ENCODE measurements at places on chromosomes 3 and 15. TPM values are rescaled to one million over a fixed set of nuclear protein-coding genes. Genes with fewer than 3 reads are reported as not detected.

OR5H2 gene
- total RNA-seq, result not detected

ERC2 gene
- 24.2 TPM for total RNA-seq

GOLGA6L6 gene
- not detected for total RNA-seq

P4HTM gene
- total RNA-seq, result 61.0 TPM

RYR3 gene
- total RNA-seq, result 14.1 TPM

C3orf49 gene
- not detected for total RNA-seq

All from camera-type eye (tissue), 1 donor.